Hypothalamus (tissue), 51 donors: ENCODE measurements at places on chromosomes 2 and 18.
A peak's percentile ranks its signal among the peaks of the same experiment; 100 is the strongest.

DNA sequence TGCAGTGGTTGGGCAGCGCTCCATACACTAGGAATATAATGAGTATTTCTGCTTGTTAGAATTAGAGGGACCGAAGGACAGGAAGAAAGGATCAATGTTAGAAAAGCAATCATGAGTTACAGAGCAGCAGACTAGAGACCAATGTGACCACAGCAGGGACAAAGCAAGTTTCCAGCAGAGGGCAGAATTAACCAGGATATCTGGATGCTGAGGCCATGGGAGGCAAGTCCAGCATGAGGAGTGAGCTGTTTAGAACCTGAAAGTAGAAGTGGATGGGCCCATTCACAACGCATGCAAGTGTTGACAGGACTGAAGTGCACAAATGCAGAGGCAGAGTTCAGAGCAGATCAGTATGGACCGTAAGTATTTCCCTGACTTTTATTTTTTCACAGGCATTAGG, 910.4 kb upstream of the GYPC start:
- DNase-seq, result peak; percentile 10

DNA sequence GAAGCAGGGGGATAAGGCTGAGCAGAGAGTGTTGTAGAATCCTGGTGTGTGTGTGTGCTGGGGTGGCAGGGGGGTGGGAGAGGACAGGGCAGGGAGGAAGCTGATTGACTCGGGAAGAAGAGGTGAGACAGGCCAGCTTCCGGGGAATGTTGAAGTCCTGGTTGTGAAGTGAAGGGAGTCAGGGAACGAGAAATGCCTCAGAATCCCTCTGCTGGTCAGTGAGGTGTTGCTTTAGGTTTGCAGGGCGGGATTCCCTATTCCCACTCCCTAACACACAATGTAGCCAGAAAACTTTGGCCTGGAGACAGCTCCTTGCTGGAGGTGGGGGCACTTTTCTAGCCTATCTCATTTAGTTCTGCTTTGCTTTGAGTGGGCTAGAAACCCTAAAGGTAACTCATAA, 265.1 kb downstream of the HAUS1 start:
- no peak for DNase-seq

DNA sequence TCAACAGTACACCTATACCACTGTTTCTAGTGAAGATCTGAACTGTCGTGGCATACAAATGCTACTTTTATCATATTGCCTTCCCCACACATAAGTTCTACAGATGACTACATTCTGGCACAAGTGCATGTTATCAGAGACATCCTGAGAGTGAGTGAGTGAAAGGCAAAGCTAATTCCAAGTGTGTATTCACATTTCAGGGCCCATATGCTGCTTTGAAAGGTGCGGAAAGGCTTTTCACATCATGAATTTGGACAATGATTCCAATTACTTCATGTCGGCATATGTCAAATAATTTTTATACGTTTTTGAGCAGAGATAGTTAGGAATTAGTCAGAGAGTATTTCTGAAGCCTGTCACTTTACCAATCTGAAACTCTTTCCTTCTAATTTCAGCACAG, 101.7 kb downstream of the GAREM1 start:
- no peak for DNase-seq

GRCh38 chr2:60267122-60267521, 286.3 kb downstream of the BCL11A start:
- no peak for DNase-seq

DNA sequence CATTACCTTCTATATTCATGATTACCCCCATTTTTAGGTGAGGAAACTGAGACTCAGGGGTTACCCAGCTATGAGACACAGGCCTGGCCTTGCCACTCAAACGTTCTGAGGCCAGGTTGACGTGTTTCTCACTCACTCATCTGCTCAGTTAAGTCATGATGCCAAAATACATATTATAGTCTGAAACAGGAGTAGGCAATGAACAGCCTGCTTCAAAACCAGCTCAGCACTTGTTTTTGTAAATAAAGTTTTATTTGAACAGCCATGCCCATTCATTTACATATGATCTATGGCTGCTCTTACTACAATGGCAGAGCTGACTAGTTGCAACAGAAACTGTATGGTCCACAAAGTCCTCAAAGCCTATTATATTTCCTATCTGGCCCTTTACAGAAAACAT, 74.1 kb upstream of the SMAD2 start:
- no peak for DNase-seq

- no peak for DNase-seq
Measured at GRCh38 chr2:54396107-54396506, 60.0 kb upstream of the SPTBN1 start.

GRCh38 chr18:44803019-44803650, 122.4 kb downstream of the SETBP1 start:
- no peak for DNase-seq
